ENCODE measurements at places on chromosomes 13 and 19.

- no peak for DNase-seq
Observed at GRCh38 chr13:80215368-80215767, 125.6 kb downstream of the SPRY2 start.

DNA sequence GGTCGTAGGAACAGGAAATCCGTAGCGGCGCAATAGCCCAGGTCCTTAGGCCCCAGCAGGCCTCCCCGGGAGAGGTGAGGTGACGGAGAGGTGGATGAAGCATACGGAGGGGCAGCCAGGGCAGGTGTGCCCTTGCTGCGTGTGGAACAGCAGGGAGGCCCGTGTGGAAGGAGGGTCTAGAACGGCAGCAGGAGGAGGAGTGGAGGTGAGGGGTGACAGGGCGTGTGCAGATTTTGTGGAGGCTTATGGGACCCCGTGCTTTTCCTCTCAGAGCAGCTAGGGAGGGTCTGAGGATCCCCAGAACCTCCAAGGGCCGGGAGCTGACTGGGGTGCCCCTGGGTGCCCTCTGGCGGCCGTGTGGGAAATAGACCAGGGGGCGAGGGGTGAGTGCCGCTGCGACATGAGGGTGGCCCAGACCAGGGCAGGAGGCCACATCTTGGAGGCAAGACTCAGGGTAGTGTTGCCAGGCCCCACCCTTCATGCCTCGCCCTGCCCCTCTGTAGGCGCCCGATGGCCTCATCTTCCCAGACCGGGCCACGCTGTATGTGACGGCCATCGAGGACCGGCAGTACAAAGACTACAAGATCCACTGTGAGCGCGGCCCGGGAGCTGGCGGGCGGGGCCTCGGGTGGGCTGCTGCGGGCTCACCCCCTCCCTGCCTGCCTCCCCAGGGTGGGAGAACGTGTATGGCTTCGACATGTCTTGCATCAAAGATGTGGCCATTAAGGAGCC, 5.0 kb upstream of the ADM5 start:
- no peak for DNase-seq

- DNase-seq: no peak
Observed at GRCh38 chr13:35781036-35782000, 304.8 kb upstream of the MAB21L1 start.

- no peak for DNase-seq
Observed at GRCh38 chr19:53549340-53549739, 11.4 kb downstream of the ZNF331 start.

DNA sequence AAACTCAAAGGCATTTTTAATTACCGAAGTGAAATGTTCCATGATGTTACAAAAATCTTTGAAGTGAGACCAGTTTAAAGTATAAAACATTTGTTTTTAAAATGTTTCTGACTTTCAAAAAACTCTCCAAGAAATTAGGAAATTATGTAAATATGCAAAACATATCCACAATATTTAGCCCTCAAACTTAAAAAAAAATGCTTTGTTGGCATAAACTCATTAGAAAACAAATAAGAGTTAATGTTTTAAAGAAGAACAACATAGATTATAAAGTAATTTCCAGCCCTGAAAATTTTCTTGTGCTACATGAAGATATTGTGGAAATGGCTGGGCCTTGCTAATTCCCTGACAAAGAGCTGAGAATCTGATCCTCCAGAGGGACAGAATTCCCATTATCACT, 199.7 kb upstream of the STARD13 start:
- DNase-seq: no peak

Data from central memory CD4-positive, alpha-beta T cell (primary cell).